Brain pericyte (primary cell): ENCODE measurements at places on chromosomes 12 and 14.

GRCh38 chr14:51138404-51139103, 43.6 kb upstream of the TRIM9 start:
- DNase-seq = no peak

GRCh38 chr12:52203079-52203921, 11.5 kb upstream of the KRT80 start:
- DNase-seq = no peak

GRCh38 chr12:64427988-64428387, 23.8 kb downstream of the XPOT start:
- DNase-seq = no peak

DNA sequence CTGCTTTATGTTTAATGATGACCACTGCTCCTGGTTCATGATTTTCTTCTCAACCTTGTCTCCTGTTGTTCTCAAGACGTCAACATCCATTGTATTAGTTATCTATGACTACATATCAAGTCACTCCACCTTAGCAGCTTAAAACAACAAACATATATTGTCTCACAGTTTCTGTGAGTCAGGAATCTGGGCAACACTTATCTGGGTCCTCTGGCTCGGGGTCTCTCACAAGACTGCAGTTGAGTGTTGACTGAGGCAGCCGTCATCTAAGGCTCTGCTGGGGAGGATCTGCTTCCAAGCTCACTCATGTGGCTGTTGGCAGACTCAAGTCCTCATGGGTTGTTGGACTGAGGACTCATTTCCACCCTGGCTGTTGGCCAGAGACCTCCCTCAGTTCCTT, 27.3 kb upstream of the FRS2 start:
- no peak for DNase-seq

DNA sequence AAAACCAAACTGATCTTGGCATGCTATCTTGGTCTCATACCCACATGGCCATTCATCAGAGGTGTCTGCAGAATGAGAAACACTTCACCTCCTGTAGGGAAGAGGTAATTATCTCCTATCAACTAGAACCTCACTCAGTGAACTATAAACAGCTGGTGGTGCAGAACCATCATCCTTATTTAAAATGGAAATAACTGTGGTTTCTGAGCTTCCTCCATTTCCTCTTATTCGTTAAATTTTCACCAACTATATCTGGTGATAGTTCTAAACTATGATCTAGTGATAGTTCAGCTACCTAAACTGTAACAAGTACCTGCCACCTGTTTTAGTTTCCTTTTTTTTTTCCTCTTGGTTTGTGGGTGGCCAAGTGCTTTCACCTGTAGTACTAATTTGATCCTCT, 218.5 kb downstream of the FUT8 start:
- DNase-seq = no peak

DNA sequence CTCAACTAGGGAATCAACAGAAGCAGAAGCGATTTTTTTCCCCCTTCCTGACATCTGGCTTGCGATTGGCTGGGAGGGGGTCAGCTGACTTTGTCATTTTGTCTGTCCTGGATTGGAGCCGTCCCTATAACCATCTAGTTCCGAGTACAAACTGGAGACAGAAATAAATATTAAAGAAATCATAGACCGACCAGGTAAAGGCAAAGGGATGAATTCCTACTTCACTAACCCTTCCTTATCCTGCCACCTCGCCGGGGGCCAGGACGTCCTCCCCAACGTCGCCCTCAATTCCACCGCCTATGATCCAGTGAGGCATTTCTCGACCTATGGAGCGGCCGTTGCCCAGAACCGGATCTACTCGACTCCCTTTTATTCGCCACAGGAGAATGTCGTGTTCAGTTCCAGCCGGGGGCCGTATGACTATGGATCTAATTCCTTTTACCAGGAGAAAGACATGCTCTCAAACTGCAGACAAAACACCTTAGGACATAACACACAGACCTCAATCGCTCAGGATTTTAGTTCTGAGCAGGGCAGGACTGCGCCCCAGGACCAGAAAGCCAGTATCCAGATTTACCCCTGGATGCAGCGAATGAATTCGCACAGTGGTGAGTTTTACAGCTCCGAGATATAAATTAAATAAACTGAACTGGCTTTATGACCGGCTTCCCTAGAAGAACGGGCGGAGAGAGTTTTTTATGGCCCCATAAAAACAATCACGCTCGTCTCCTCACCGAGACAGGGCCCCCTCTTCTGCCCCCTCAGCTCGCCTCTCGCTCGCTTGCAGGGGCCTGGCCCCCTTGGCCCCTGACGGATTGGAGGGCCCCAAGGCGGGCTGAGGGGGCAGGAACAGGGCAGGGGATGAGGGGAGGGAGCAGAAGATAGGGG, at the start of gene HOXC6:
Gene HOXC6, plus strand, starts transcription at position 127 of the 888 bp plus-strand sequence. Its CDS starts 82 bp downstream, at position 209.
- no peak for DNase-seq

DNA sequence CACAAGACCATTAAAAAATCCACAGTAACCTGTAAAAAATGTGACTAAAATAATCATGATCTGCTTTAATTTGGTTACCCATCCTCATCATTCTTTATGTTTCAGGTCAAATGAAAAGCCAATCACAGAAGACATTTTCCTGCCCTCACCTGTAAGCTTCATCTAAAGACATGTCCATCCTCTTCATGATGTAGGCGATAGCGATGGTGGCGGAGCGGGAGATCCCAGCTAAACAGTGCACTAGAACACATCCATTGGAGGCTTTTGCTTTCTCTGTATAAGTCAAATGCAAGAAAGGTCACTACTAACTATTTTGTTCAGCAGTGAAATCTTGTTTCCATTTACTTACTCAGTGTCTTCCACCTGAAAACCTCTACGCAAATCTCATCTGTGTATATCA, 82.6 kb downstream of the DUSP16 start:
- no peak for DNase-seq

DNA sequence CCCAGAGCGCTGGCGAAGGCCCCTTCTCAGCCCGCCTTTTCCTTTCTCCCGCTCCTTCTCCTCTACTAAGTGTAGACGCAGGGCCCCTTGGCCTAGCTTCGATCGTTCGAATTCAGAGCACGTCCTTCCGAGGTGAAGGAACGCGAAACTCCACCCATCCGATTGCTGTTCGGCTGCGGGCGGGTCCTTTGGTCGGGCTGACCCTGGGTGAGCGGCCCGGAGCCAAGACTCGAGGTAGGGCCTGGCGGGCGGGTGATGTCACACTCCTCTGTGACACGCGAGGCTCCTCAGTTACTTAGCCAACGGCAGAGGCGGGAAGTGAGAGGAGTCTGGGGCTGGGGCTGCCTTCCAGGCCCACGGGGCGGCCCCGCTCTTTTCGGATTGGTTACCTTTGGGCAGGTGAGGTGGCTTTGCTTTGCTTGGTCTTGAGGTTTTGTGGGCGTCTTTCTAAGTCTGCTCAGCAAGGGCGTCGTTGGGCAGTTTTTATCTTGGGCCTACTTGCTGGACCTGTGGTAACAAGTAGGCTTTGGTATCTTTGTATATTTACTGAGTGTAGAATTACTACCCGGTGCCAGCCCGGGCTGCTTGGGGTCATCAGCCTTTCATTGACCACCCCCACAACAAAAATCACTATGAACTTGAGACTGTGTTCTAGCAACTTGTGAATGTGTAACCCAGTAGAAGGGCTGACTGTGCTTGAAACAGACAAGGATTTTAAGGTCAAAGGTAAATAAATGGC, 694 bp downstream of the TMBIM6 start:
- DNase-seq = peak; percentile 26

GRCh38 chr14:71661441-71661840, 270.8 kb upstream of the RGS6 start:
- DNase-seq = no peak

DNA sequence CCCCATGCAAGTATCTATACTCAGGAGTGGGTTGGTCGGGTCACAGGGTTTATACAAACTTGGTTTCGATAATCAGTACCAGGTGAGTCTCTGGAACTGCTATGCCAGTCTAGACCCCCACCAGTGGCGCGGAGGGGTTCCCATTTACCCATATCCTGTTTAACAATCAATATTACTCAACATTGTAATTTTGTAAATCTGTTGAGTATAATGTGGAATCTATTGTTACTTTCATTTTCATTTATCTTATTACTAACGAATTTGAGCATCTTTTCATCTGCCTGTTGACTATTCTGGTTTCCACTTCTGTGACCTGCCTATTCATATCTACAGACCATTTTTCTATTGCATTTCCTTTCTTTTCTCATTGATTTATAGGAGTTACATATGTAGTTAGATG, 275.2 kb upstream of the CRY1 start:
- DNase-seq = no peak

DNA sequence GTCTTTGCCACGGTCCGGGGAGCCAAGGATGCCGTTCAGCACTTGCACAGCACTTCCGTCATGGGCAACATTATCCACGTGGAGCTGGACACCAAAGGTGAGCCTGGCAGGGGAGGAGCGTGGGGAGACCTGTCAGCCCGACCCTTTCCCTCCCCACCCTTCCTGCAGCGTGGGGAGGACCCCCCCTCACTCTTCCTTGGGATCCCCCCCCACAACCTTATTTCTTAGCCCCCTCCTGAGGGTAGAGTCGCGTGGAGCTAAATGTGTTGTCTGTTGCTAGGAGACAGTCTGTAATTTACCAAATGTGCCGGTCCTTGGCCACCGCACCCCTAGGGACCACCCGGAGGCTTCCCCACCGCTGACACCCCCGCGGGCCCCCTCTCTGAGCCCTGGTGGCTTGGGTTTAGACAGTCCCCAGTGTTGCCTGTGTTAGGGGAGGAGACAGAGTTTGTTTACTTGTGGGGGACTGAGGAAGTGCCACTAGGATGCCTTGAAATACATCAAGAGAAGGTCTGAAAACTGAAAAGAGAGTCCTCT, 2.3 kb downstream of the SETD1B start:
- DNase-seq = no peak

DNA sequence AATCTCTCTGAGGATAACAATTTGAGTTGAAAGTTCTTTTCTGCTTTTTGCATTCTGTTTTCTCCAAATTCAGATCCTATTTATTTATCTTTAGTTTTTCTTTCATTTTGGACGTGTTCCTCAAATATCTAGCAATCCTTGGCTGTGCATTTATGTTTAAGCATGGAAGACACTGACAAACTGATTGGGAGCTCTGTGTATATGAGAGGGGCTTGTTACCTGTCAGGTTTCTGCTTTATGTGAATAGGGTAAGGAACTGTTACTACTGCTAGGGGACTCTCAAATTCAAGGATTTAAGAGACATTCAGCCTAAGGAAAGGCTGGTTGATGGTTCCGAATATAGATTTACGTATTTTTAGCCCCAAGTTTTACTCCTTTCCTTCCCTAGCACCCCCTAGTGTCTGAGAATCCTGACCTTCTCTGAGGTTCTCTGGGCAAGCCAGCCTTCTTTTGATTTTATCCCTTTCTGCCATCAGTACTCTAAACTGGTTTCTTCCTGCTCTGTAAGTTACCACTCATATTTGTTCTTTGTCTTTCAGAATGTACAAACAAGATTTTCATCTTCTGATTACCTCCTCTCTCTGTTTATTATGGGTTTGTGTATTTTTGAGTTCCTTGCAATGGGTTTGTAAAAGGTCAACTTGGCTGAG, 30.5 kb downstream of the YLPM1 start:
- DNase-seq = no peak

DNA sequence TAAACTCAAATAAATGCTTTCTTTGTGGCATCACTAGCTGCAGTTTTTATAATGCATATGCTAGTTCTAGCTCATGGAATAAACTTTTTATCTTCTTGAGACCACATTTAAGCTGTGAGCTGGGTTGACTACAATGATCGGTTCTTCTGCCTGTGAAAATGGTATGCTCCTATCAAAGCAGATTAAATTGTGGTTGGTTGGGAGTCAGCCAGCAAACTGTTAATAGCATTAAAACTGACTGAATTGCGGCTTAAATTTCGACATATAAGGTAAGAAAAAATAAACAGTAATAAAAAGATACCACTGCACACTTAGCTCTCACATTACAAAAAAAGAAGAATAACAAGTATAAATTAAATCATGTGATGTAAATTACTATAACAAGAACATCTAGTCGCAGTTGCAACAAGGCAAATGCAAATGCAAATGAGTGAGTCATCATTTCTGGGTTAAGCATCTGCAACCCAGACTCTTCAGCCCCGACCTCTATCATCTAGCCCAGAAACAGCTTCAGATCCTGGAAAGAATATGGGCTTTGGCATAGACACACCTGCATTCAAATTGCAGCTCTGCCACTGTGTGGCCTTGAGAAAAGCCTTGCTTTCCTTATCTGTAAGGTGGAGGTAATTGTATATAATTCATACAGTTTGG, 19.8 kb upstream of the DHRS7 start:
- DNase-seq = no peak

DNA sequence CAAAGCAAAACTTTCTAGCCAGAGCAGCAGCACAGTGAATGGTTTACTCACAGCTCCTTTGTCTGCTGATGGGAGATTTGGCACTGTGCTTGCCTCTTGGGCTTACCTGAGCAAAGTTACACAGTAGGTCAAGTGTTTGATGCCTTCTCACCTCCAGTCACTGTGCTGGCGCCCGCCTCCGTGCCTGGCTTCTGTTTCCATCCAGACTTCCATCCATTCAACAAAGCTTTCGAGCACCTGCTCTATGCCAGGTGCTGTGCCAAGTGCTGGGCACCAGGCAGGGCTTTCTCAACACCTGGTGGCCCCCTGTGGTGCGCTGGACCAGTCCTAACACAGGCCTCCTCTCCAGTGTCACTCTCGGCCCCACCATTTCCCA, 199.2 kb upstream of the EEA1 start:
- no peak for DNase-seq

GRCh38 chr14:22131749-22132476, 457.1 kb downstream of the DAD1 start:
- DNase-seq = no peak

DNA sequence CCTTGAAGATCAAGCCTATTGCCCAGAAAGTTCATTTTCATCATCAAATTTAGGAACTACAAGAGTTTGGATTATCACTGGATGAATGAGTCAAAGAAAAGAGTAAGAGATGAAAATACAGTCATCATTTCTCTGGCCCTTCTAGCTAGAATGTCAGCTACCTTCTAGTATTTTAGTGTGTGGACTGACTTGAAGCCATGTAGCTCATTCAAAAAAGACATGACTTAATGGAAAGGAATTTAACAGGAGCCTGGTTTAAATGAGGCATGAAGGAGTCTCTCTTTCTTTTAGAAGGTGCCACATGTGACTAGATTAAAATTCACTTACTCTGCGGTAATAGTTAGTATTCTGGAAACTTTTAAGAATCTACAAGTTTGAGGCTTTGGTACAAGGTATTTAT, 7.1 kb downstream of the PTHLH start:
- DNase-seq = no peak

- DNase-seq = no peak
Measured at GRCh38 chr14:96783915-96784224, 13.3 kb upstream of the VRK1 start.

- no peak for DNase-seq
Measured at GRCh38 chr14:73248108-73248868, 11.0 kb downstream of the PAPLN start.

GRCh38 chr12:42262271-42262670, 24.2 kb upstream of the YAF2 start:
- no peak for DNase-seq

DNA sequence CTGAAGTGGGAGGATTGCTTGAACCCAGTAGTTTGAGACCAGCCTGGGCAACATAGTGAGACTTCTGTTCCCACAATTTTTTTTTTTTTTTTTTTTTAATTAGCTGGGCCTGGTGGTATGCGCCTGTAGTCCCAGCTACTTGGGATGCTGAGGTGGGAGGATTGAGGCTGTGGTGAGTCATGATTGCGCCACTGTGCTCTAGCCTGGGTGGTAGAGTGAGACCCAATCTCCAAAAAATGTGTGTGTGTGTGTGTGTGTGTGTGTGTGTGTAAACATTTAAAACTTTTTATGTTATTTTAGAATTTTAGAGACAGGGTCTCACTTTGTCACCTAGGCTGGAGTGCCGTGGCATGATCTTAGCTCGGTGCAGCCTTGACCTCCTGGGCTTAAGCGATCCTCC, 6.8 kb downstream of the PPP1R36 start:
- no peak for DNase-seq

GRCh38 chr12:68374307-68374982, 42.3 kb upstream of the MDM1 start:
- DNase-seq = no peak
